IMR-90 (cell line): ENCODE measurements at places on chromosomes 6 and 20. TPM values are rescaled to one million over a fixed set of nuclear protein-coding genes. Genes with fewer than 3 reads are reported as not detected.

Gene CBLN4
- not detected in 2 replicates for polyA plus RNA-seq

- DNase-seq = peak; percentile 99
Measured at GRCh38 chr20:41003143-41003935, 25.3 kb upstream of the TOP1 start.

Gene EPPIN
- not detected in 2 replicates for polyA plus RNA-seq

DNA sequence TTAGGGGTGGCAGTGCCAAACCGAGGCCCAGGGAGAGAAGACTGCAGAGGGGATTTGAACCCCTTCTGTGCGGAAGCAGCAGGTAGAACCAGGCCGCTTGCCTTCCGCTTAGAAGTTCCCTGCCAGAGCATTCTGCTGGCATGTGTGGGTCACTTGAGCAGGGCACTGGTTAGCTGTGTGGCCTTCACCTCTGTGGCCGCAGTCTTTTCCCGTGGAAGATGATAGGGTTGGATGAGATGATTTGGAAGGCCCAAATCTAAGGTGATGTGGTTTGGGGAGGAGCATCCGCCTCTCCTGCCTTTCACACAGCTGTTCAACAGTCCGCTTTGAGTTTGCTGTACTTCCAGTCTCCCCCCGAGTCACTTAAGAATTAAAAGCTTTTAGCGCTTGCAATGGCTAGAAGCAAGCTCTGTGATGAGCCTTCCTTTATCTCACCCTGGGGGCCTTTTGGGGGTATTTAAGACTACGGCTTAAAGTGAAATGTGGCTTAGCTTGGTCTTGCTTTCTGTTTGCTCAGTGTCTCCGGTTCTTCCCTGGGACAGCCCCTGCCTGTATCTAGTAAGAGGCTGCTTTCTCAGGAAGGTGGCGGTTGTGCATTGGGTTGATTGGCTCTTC is 743 bp downstream of the CMTR1 start:
- DNase-seq = peak; percentile 12

DNA sequence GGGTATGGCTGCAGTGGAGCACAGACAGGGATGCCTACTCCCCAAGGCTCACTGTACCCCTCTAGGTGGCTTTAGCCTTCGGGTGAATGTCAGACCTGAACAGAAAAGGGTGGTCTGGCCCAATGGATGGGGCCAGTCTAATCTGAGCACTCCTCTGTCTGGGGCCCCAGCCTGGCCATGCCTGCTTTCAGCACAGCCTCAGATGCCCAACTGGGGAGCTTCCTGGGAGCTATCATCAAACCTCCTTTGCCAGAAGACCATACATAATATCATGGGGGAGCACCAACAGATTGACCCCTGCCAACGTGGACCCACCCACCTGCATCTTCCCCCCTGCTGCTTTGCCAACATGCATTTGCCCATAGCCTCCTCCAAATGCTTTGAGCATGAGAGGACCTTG is 454.1 kb upstream of the KHDRBS2 start:
- DNase-seq = no peak

DNA sequence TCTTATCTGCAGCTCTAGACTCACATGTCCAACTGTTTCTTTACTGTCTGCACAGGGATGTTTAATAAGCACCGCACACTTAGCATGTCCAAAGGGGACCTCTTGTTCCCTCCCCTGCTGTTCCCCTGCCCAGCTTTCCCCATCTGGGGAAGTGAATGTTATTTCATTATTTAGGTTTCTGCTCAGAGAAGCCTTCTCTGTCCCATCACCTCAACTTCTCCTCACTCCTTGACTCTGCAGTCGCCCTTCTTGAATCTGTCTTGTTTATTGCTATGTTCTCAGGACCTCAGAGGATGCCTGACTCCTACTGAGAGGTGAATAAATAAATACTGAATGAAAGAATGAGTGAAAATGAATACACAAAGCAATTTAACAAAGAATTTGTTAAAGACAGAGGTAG is 121.0 kb downstream of the SASH1 start:
- peak; percentile 4 for DNase-seq

GRCh38 chr6:25105070-25105925 is 169.5 kb upstream of the RIPOR2 start:
- peak; percentile 18 for DNase-seq

DNA sequence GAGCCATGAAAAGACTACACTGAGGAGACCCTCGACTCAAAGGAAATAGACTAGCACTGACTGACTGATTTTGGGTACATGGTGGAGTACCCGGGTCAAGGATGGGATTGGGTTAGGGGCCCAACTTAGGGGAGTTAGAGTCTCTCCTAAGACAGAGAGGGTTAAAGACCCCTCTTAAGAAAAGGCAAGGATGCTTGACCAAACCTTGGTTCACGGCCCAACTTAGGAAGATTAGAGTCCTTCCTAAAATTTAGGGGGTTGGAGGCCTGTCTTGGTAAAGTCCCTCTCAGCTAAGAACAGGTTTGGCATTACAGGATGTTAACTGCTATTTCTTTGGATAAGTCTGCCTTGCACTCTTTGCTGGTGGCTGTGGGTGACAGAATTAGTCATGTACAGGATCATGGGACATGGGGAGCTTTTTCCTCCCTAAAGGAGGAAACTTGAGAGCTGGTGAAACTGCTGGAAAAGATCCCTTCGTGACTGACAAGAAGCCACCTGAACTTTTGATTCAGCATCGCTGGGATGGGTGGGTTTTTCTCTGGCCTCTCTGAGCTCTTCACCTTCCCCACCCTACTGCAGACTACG is 12.3 kb upstream of the SLC22A16 start:
- no peak for DNase-seq

Gene CCN2
- polyA plus RNA-seq = 1,205 and 1,345 TPM in 2 replicates

- no peak for DNase-seq
Measured at GRCh38 chr20:15065794-15066193, 728.4 kb upstream of the FLRT3 start.

Gene OPRL1
- 1.1 and 1.2 TPM in 2 replicates for polyA plus RNA-seq

DNA sequence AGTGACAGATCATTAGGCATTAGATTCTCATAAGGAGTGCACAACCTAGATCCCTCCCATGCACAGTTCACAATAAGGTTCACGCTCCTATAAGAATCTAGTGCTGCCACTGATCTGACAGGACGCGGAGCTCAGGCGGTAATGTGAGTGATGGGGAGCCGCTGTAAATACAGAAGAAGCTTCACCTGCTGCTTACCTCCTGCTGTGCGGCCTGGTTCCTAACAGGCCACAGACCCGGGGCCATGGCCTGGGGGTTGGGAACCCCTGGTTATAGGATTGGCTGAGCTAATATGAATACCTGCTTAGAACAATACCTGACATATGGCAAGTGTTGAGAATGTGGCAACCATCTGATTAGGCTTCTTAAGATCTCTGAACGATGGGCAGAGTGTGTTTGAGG is 2.4 kb downstream of the PNPLA1 start:
- no peak for DNase-seq

DNA sequence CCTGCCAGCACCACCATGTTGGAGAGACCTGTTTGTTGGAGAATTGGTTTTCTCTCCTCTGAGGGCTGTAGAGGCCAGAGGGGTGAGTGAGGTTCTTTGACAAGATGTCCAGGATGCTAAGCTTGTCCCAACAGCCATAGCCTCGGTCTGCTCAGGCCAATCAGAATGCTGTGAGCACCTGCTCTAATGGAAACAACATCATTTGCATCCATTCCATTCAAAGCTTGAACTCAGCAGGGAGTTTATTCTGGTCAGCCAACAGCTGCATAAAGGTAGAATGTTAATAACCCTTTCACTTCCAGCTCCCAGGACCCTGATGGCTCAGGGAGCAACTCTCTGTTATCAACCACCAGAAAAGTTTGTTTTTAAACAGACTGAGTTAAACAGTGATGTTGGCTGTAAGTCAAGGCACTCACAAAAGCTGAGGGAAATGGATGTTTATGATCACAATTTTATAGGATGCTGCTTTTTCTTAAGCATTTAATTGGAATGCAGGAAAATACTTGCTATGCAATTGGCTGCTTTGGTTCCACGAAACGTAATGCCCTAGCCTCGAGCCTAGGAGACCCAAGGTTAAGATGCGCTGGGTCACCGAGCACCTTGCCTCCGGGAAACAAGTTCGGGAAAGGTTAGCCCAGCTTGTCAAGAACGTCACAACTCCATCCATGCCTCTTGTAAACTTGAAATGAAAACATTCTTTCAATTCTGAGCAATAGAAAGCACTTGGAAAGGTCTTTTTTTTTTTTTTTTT is 155.2 kb downstream of the NFATC2 start:
- peak; percentile 43 for DNase-seq

Gene ZNF334
- 1.5 and 2.1 TPM in 2 replicates for polyA plus RNA-seq

- DNase-seq = no peak
Measured at GRCh38 chr20:62142252-62143080, 728 bp downstream of the PSMA7 start.

Gene STX16
- 48.5 and 58.2 TPM in 2 replicates for polyA plus RNA-seq

- DNase-seq = no peak
Measured at GRCh38 chr6:63742060-63742459, 106.5 kb downstream of the PHF3 start.

Gene SLC22A2
- polyA plus RNA-seq = not detected in 2 replicates

- DNase-seq = no peak
Measured at GRCh38 chr6:63887002-63887751, 251.6 kb downstream of the PHF3 start.

Gene EYA2
- 5.0 and 5.4 TPM in 2 replicates for polyA plus RNA-seq

DNA sequence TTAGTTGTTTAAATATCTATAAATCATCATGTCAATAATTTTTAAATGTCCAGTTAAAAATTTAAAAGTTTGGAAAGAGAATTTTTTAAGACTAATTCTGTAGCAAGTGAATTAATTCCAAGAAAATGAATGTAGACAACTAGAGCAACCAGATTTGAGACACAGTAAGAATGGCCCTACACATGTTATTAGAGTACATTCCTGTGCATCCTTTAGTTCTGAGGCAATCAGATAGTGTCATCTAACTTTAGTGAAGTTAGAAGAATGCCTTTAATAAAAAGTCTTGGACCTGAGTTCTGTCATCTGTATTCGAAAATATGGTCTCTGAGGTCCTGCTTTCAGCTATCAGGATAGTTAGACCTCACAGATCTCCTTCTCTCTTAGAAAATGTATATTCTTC is 63.7 kb downstream of the HIVEP2 start:
- peak; percentile 43 for DNase-seq

DNA sequence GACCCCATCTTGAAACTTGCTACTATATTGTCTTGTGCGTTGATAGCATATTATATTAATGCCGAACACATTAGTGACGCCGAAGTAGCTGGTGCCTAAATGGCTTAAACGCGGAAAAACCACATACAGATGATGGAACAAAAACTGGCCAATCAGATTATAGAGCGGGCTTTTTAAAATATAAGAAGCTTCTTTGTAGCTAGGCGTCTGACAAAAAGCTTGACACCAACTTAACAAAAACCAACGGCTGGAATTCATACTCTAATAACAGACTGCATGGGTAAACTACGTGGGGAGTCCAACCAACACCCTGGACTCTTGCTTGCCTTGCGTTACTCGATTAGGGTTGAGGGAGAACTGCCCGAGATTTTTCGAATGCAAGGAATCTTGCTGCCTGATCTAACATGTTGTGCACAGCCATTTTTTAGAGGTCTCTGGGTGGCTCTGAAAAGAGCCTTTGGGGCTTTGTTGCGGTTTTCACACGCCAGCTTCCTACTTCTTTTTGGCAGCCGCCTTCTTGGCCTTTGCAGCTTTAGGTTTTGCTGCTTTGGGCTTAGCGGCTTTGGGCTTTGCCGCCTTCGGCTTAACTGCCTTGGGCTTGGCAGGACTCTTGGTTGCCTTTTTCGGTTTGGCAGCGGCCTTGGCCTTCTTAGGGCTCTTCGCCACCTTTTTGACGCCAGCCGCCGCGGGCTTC is 45.7 kb downstream of the OR2B2 start:
- peak; percentile 68 for DNase-seq

Gene VIP
- not detected in 2 replicates for polyA plus RNA-seq
